ENCODE measurements at places on chromosomes 1 and 21.

GRCh38 chr1:84570436-84571149, 3.6 kb downstream of the CTBS start:
- DNase-seq, result no peak

DNA sequence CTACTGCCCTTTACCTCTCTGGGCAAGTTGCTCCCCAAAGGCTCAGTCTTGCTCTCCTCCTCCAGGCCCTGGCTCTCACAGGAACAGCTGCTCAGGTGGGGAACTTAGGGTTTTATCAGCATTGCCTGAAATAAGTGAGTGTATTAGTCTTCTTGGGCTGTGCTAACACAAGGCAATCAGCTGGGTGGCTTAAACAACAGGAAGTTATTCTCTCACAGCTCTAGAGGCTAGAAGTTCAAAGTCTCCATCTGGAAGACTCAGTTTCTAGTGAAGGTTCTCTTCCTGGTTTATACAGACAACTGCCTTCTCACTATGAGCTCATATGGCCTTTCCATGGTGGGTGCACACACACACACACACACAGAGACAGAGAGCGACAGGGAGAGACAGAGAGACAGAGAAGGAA, 2.8 kb upstream of the CD1C start:
- no peak for DNase-seq

DNA sequence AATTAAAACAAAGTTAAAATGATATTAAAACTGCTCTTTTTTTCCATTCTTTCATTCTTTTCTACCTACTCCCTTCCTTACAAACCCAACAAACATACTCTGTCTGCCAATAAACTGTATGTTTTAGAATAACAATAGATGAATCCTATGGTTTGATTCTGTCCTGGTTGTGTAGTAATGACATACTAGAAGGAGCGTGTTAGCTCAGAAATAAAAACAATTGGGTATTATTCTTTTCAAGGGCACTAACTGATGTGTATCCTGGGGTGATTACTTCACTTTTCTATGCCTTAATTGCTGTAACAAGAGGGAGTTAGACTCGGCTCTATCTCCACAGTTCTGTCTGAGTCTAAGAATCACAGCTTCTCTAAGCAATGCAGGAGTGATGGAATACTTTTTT, 194.4 kb downstream of the GIPC2 start:
- DNase-seq, result no peak

DNA sequence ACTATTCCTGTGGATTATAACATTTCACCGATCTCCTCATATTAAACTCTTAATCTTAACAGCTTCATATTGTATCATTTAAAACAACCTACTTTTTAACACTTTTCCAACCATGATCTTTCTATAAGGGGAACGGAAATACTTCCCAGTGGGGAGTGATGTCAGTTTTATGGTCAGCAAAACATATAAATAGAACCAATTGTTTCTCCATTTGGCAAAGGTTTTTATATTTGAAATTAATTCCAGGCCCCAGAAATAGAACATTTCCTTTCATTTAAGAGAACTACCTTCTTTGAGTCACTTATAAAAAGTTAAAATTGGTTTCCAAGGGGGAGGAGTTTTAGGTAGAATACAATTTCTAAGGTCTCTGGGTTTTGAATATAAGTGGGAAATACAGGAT, 189.6 kb downstream of the TGFBR3 start:
- DNase-seq, result no peak

DNA sequence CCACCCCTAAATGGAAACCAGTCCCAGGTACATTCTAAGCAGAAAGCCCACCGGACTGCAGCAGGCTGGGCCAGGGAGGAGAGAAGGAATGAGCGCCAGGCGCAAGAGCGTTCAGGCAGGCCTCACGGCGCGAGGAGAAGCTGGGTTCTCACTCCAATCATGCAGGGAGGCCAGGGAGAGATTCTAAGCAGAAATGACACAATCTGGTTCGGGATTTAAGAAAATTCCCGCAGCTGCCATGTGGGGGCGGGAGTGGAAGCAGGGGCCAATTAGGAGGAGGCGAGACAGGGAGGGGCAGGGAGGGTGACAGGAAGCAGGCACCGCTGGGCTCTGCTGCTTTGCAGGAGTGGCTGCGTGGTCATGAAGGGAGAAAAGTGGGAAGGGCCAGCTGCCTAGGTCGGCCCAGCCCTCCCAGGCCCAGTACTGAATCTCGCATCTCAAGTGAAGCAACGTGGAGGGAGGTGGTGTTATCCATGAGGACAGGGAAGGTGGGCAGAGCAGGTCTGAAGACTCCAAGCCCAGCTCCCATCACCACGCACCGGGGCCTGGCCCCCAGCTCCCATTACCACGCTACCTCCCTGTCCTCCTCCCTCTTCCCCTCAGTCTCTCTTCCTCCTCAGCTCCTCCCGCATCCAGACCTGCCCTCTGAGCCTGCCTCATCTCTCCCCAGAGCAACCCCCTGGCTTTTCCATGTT, 11.8 kb downstream of the NPHP4 start:
- peak; percentile 68 for DNase-seq

DNA sequence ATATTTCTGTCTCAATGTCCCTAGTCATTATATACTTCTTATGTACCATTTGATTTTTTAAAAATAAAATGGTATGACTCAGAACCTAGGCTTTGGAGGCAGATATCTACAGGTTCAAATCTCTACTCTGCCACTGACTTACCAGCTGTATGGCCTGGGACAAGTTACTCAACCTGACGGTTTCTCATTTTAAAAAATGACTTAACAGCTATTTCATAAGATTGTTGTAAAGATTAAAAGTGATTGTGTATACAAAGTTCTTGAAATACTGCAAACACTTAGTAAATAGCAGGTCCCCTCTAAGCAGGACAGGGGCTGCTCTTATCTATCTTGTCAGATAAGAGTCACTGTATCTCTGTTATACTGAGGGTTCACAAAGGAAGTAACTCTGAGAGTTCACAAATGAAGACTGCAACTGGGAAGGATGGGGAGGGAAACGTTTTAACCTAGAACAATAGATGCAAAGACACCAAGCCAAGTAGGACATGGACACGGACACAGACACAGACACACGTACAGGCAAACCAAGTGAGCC, 2.6 kb downstream of the BCAR3 start:
- no peak for DNase-seq

DNA sequence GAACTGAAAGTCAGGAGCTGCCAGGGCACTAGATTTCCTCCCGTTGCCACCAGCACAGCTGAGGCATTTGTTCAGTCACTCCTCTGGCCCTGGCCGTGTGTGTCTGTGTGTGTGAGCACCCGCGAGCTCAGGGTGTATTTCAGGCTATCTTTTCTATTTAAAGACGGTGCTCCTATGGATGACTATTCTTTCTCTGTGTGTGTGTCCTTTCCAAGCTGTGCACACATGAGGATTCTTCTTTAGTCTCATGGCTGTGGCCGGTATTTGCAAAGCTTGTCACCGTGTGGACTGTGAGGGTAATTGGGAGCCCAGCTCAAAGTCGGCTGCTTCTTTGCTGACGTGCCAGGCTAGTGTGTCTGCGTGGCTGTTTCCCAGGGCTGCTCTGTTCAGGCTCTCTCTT, 3.0 kb upstream of the KCND3 start:
- no peak for DNase-seq

GRCh38 chr1:158422212-158422611, 3.8 kb downstream of the OR10K2 start:
- DNase-seq, result no peak

GRCh38 chr1:162991444-162991843, 77.7 kb upstream of the RGS4 start:
- no peak for DNase-seq

DNA sequence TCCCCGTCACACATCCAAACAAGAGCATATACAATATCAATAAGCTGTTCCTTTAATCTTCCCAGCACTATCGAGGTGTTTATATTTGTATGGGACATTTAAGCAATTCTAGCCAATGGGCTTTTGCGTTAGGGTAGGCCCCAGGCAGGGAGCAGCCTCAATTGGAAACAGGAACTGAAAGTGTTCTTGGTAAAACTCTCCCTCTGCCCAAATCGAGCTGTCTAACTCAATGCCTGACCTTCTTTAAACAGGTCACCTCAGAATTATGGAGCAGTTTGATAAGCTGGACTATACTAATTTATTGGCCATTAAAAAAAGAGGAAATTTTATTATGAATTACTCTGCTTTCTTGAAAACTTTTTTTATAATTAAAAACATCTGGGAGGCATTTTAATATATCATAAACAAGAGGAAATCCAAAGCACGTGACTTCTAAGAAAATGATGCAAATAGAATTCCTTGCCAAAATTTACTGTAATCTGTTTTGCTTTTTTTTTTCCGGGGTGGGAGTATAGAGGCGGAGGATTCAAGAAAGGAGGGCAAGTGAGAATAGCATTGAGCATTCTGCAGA, 498.1 kb downstream of the LMO4 start:
- DNase-seq, result peak; percentile 64

DNA sequence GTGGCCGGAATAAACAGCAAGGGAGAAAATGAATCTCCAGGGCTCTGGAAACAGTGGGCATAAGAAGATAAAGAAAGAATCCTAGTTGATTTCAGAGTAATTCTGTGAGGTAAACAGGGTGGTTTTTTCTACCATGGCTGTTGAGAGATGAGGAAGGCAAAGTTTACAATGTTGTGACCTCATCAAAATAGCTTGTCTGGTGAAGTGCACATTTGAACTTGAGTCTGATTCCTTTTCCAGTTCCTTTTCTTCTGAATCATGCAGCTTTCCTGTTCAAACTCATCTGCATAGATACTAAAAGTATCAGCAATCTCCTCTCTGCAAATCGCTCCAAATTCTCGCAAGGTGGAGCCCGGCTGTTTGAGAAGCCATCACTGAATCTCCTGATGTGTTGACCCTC, 161.7 kb downstream of the PLPP3 start:
- no peak for DNase-seq
